Activated T-helper 2 cell treated with anti-CD3 and anti-CD28 coated beads, Interferon-gamma antibody, Interleukin-2, Interleukin-4, amounts not matched to agents 10 μg/mL and 5 μg/mL and 100 μg/mL, durations not matched to agents 14 hours and 24 hours and 36 hours (primary cell): ENCODE measurements at places on chromosomes 2 and 18. TPM values are rescaled to one million over a fixed set of nuclear protein-coding genes. Genes with fewer than 3 reads are reported as not detected.

VIL1 gene
- total RNA-seq = not detected in 2 replicates

MC4R gene
- not detected in 2 replicates for total RNA-seq

CD8B2 gene
- not detected in 2 replicates for total RNA-seq

CROCC2 gene
- total RNA-seq = not detected in 2 replicates

TFPI gene
- 0.41 and 0.50 TPM in 2 replicates for total RNA-seq

RBM43 gene
- total RNA-seq = 2.6 and 2.8 TPM in 2 replicates

G6PC2 gene
- not detected in 2 replicates for total RNA-seq

ADD2 gene
- total RNA-seq = 3.1 and 3.2 TPM in 2 replicates

TCF23 gene
- not detected in 2 replicates for total RNA-seq

GALNT14 gene
- total RNA-seq = 0.50 and 0.90 TPM in 2 replicates

SP9 gene
- total RNA-seq = not detected in 2 replicates

LRP2 gene
- 0.09 and 0.46 TPM in 2 replicates for total RNA-seq

NEURL3 gene
- 0.16 and 0.52 TPM in 2 replicates for total RNA-seq

L3MBTL4 gene
- 0.05 and 0.11 TPM in 2 replicates for total RNA-seq

DSG1 gene
- not detected in 2 replicates for total RNA-seq

MATN3 gene
- total RNA-seq = not detected in 2 replicates

ASB18 gene
- total RNA-seq = not detected in 2 replicates

TEX44 gene
- not detected in 2 replicates for total RNA-seq

POTEJ gene
- not detected in 2 replicates for total RNA-seq

CDH2 gene
- total RNA-seq = 0.07 TPM in 1 of 2 replicates, not detected in the other

TRIM43 gene
- 0.11 and 0.25 TPM in 2 replicates for total RNA-seq

DSG4 gene
- total RNA-seq = not detected in 2 replicates

HAAO gene
- total RNA-seq = 5.1 and 5.8 TPM in 2 replicates

ZC3H6 gene
- 8.0 and 8.2 TPM in 2 replicates for total RNA-seq

ZRANB3 gene
- 5.1 and 7.0 TPM in 2 replicates for total RNA-seq

SLC4A5 gene
- 1.2 and 1.8 TPM in 2 replicates for total RNA-seq

HOXD9 gene
- total RNA-seq = not detected in 2 replicates

MEP1B gene
- total RNA-seq = 0.21 TPM in 1 of 2 replicates, not detected in the other

SYT4 gene
- not detected in 2 replicates for total RNA-seq

GMCL1 gene
- 29.2 and 29.3 TPM in 2 replicates for total RNA-seq

TRIM54 gene
- 0.21 and 0.25 TPM in 2 replicates for total RNA-seq

SPHKAP gene
- not detected in 2 replicates for total RNA-seq

SERPINB8 gene
- total RNA-seq = 19.0 and 21.0 TPM in 2 replicates
